ENCODE measurements at places on chromosomes 12 and 14.

DNA sequence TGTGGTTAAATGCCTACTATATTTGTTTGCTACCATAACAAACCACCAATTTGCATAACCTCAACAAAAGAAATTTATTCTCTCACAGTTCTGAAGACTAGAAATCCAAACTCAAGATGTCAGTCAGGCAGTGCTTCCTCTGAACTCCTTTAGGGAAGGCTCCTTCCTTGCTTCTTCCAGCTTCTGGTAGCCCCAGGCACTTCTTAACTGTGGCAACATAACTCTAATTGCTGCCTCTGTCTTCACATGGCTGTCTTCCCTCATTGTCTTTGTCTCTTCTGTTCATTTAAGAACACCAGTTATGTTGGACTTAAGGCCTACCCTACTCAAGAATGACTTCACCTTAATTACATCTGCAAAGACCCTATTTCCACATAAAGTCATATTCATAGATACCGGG lies 206.9 kb downstream of the SYT1 start:
- DNase-seq: no peak

- DNase-seq: no peak
Measured at GRCh38 chr12:111361717-111362576, 6.9 kb downstream of the PHETA1 start.

DNA sequence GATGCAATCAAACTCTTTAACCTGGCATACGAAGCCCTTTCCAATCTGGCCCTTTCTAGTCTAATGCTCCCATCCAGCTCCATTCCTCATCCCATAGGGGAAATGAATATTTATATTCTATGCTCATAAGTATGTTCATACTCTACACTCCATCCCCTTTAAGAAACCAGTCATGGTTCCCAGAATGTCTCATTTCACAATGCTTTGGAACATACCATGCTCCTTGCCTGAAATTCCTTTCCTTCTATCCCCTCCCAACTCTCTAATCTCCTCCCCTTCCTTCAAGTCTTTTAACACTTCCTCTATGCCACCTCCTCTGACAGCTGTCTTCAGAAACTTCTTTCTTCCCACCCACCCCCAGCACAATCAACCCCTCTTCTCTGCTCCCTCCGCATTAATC lies 207.0 kb upstream of the CAND1 start:
- DNase-seq: no peak

DNA sequence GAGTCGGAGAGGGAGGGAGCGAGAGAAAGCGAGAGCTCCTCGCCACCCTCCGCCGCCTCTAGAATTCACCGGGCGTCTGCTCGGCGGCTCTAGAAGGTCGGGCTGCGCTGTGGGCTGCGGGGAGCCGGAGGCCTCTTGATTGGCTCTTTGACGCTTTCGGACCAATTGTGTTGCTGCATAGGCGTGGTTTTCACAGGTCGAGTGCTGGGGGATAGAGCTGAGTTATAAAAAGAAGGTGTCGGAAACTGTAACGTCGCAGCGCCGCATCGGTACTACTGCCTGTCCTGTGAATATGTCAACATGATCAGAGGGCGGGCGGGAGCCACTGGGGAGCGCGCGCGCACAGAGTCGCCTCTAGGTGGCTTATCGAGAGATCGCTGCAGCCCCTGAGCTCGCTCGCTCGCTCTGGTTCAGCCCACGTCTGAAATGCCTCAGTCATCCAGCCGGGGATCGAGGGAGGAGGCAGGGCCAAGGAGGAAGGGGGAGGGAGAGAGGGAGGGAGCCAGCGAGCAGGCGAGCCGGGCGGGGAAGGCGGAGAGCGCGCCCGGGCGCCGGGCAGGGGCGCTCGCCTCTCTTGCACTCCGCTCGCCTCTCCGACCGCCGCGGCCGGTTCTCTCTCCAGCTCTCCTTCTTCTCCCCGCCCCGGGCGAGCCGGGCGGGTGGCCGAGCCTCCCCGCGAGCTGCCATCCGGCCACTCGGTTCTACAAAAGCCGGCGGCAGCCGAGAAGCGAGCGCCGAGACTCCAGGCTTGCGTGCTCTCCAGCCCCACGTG lies at the start of gene TBX3:
TBX3 (minus strand) TSS at position 78 of the 772 bp plus-strand sequence. CDS start 975 bp downstream, outside the sequence.
- DNase-seq: peak; percentile 12

- no peak for DNase-seq
Measured at GRCh38 chr12:108717243-108717642, 14.1 kb downstream of the CORO1C start.

All from GDM1 (cell line).